Stimulated activated CD4-positive, alpha-beta T cell treated with anti-CD3 and anti-CD28 coated beads, Interleukin-1b, Interleukin-23, amount 100 ng/mL, for 24 hours (primary cell): ENCODE measurements at places on chromosomes 13 and 19.

- DNase-seq, result no peak
Observed at GRCh38 chr13:46743191-46743590, 53.8 kb downstream of the ESD start.

- DNase-seq, result no peak
Observed at GRCh38 chr13:20035130-20035529, 76.6 kb downstream of the ZMYM2 start.

DNA sequence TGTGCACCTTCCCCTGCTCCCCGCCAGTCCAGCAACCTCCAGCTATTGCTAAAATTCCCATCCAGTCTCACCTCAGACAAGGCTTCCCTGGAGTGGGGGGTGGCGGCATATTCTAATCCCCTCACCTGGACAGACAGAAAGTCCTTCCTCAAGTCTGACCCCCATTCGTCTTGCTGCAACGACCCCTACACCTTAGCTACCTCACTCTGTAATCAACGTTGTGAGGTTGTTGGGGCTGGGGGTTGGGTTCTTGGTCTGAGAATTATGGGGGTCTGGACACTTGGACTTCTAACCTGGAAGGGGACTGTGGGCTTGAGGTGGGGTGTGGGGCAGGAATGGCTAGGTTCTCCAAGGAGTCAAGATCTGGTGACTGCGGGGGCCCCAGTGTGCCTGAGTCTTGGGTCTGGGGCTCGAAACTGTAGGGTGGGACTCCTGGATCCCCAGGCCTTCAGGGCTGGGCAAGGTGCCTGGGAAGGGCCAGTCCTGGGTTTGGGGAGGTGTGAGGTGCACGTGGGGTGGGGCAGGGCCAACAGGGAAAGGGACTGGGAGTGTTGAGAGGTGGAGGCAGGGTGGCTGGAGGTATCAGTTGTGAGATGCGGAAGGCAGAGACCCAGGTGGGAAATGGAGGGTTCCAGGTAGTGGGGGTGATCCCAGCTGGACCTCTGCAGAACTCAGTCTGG, 1.3 kb downstream of the FOXA3 start:
- no peak for DNase-seq

DNA sequence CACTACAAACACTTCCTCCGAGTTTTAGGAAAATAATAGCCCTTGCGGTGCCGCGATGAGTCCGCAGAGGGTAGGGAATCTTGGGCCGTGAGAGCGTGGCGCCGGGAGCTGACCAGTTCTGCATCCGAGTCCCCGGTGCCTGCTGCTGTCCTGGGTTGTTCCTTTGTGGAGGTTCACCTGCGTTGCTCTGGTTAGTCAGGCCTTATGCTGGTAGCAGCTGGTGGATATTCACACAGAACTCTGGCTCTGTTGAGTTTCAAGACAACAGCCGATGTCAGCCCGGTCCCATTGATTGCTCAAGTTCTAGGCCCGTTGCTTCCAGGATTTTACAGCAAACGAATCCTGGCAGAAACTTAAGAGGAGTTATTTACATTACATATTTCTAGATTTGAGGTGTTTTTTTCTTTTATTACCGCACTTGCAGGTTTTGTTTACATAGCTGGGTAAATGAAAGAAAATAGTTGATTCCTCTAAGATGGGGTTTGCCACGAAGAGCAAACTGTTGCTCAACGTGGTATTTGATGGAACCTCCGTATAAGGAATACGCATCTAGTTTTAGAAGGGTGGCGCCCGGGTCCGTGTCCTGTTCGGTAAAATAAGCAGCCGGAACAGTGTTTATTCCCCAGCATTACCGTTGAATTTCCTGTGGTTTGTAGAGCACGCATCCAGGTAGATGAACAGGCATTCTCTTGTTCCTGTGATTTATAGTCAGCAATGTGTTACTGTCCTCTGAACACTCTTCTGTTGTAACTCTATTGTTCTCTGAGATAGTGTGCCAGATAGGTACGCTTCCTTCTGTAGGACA, 1.3 kb downstream of the CLDN10 start:
- no peak for DNase-seq

DNA sequence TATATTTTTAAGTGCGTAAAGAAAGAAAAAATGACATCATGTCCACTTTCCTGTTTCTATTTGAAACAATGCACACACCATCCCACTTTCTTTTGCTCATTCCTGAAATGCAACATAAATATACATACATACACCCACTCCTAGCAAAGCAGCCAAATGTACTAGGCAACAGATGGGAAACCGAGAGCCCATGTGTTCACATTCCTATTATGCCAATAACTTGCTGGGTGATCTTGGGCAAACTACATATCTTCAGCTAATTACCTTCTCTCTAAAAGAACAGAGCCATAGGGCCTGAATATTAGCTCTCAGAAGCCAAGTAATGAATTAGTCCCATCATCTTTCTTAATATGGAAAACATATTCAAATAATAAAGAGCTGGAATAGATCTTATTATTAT, 610.6 kb upstream of the ATXN8OS start:
- no peak for DNase-seq

GRCh38 chr19:40355975-40356680, 7.6 kb downstream of the PLD3 start:
- no peak for DNase-seq

- no peak for DNase-seq
Observed at GRCh38 chr19:49879243-49879963, 1.9 kb downstream of the TBC1D17 start.

DNA sequence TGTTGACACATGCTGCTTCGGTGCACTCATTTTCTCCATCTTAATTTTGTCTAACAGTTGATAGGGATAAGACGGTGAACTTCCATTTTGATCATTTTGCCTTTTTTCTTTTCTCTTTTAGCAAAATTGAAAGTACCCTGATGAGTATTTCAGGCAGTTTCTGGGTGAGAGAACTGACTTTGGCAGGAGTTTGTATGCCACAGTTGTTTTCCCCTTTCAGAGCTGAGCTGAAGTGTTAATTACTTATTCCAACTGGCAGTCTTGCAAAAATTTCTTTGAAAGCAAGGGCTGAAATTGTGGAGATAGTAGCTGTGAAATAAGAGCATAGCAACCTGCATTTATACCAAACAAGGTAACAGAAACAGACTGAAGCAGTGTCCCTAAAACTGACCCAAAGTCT, 180.2 kb downstream of the SLITRK5 start:
- no peak for DNase-seq

- no peak for DNase-seq
Observed at GRCh38 chr13:113106711-113107351, 1.2 kb downstream of the F7 start.
